ENCODE measurements at places on chromosomes 1 and 21.

DNA sequence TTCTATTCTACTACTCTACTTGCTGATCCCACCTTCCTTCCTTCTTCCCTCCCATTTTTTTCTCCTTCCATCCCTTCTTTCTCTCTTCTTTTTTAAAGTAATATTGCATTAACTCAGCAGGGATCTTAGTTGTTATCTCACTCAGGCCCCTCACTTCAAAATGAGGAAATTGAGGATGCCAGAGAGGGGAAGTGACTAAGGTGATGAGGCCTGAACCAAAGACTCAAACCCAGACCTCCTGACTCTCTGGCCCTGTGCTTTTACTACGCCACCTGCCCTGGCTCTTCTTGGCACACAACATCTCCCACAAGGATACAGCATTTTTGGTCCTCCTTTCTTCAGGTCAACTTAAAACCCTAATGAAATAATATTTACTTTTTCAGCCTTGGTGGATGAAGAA lies 151.7 kb upstream of the ZNF648 start:
- DNase-seq: no peak

GRCh38 chr1:212555426-212555825 lies 53.1 kb upstream of the ATF3 start:
- DNase-seq: no peak

DNA sequence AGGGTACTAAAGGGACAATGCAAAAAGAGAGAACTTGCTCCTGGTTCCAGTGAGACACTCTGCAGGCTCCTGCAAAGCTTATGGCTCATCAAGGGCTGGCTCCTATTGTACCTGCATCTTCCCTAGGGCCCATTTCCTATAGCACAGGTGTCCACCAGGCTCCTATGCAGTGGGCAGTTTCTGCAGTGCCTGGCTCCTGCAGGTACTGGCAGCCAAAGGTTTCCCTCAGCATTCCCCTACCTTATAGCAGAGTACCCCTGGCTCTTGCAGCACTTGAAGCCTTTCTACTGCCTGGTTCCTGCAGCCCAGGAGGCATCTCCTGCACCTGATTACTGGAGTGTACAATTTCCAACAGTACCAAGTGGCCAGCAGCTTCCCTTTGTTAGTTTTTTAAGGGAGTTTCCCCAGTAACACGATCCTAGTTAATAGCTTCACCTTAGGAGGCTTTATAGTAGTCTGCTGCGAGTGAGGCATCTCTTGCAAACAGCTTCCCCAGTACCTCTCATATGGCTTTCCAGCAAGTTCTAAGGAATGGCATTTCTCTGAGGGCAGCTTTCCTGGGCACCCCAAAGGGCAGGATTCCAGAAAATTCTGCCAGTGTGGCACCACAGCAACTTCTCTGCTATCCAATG lies 141.7 kb downstream of the DENND1B start:
- no peak for DNase-seq

GRCh38 chr1:156554971-156555370 lies 17.4 kb downstream of the IQGAP3 start:
- DNase-seq: no peak

DNA sequence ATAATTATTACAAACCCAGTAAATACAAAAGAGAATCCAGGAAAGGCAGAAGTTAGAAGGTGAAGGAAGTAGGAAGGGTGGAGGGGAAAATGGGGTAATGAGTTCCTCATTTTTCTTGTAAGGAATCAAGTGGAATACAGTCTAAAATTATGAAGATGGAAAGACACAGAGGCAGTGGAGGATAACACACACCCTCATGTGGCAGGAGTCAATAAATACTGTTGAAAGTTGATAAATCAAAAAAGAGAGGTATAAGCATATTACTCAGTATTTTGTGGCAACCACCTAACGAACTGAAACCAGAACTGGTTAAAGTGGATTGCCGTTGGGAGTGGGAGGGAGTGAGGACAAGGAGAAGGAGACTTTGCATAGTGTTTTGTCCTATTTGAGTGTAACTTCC lies 78.6 kb upstream of the SLC44A3 start:
- no peak for DNase-seq

DNA sequence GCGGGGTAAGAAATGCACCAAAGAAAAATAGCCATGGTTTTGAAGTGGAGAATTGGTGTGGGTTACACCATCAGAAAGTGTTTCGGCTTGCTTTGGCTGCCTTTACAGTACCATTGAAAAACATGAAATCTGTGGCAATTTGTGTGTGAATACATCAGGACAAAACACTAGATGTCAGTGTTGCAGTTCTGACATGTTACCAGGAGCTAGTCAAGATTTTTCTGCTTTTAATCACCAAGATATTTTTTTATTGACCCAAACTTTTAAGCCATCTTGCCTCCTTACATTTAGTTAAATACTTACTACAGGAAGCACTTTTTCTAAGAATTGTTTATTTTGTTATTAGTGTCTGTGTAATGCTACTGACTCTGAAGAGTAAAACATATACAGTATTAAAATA lies 14.3 kb downstream of the RRP15 start:
- no peak for DNase-seq

DNA sequence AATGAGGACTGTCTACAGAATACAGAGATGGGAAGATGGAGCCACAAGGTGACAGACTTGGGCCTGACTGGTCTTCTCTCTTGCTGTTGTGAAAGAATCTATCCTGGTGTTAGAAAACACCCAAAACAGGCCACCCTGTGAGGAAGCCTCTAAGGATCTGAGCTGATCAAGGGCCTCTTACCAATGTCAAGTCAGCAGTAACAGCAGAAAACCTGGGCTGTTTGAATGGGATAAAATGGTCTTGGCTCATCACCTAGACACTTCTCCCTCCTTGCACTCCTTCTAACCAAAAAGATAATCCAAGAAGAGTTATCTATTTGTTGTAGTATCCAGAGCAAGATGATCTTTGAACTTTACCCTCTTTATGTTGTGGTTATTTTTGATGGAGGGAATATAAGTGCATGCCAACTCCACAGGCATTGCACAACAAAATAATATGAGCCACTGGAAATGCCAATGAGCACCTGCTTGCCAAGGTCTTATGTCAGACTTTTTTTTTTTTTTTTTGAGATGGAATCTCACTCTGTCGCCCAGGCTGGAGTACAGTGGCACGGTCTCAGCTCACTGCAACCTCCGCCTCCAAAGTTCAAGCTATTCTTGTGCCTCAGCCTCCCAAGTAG lies 32.8 kb upstream of the ZNF281 start:
- no peak for DNase-seq

- no peak for DNase-seq
Observed at GRCh38 chr1:35925741-35926140, 5.2 kb upstream of the AGO3 start.

- DNase-seq: no peak
Observed at GRCh38 chr1:223474804-223475203, 81.6 kb downstream of the CCDC185 start.

GRCh38 chr1:52877554-52877953 lies 35.0 kb downstream of the ZYG11A start:
- no peak for DNase-seq

DNA sequence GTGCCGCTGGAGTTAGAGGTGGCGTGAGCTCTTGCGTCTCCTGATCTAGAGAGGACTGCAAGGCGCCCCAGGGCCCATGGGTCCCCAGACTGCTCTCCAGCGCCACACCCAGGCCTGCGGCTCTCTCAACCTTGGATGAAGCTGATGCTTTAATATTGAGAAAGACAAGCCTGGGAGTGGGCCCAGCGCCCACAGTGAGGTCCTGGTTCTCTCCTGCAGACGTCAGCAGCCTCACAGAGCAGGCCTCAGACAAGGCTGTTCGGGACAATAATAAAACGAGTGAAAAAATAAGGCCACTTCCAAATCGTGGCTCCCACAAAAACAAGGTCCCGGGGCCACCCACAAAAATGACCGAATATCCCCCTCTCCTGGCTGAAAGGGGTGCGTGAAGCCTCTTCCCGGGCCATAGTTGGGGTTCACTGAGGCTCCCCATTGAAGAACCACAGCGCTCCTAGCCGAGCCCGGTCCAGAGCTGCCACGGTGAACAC lies 6.0 kb upstream of the DNMT3L start:
- no peak for DNase-seq

- DNase-seq: no peak
Observed at GRCh38 chr1:61084491-61085031, 2.2 kb downstream of the NFIA start.

DNA sequence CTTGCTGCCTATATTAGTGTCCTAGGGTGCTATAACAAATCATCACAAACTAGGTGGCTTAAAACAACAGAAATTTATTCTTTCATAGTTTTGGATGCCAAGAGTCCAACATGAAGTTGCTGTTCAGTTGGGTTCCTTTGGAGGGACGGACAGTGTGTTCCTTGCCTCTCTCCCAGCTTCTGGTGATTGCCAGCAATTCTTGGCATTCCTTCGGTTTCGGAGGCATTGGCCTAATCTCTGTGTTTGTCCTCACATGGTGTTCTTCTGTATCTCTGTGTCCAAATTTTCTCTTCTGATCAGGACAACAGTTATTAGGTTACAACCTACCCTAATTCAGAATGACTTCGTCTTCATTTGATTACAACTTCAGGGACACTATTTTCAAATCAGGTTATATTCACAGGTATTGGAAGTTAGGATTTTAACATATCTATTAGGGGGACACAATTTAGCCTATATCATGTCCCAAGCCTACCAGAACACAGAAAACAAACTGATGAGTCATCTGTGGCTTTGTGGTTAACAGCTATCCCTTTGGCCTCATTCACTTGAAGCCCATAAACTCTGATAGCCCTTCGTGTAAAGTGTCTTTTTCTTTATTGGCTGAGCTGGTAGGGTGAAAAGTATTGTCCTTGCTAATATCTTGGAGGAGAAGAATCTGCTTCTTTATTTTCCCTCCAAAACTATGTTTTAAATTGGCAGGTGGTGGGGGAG lies 83.2 kb upstream of the PAPPA2 start:
- DNase-seq: no peak

- DNase-seq: no peak
Observed at GRCh38 chr1:152003846-152004442, 10.3 kb upstream of the S100A10 start.

DNA sequence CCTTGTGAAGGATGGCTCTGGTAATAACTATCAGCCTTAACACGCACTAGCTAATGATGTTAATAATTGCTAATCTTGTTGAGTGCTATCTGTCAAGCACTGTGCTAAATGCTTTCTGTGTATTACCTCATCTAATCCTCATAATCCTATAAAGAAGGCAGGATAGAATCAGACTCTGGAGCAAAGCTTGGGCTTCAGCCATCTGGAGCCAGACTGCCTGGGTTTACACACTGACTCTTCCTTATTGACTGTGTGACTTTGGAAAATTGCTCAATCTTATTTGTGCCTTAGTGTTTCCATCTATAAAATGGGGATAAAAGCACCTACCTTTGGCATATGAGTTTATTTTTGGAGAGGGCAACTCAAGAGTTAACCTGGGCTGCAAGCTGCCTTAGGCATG lies 216.1 kb downstream of the NUF2 start:
- no peak for DNase-seq

DNA sequence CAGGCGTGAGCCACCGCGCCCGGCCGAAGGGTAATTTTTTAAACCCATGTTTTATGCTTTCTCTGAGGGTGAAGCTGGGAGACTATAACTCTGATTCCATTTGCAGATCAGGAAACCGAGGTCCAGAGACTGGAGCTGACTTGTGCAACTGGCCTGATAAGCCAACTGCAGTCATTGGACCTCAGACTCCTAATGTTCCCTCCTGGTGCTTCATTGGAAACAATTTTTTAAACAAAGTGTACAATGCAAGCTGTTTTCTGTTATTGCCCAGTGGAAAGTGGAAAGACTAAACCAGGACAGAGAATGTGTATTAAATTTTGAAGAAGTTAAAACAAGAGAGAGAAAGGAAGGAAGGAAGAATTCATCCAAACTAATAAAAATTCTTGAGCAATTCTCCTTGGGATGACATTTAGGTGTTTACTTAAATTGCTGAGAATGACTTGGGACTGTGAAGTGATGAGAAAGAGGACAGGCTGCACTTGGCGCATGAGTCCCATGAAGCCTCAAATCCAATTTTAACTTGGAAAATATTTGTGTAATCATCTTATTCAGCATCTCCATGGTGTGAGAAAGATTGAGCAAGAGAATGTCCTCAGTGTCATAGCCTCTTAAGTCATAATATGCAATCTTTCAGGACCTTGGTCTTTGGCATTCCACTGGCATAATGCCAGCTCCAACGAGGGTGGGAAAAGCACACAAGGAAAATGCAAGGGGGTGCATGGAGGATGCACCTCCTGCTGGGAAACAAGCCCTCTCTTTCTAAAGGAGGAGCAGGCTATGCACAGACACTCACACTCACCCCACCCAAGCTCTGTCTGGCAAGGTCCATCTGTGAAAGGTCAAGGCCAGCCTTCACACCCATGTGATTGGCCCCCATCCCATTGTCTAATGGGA lies 342.0 kb downstream of the SIPA1L2 start:
- DNase-seq: no peak

DNA sequence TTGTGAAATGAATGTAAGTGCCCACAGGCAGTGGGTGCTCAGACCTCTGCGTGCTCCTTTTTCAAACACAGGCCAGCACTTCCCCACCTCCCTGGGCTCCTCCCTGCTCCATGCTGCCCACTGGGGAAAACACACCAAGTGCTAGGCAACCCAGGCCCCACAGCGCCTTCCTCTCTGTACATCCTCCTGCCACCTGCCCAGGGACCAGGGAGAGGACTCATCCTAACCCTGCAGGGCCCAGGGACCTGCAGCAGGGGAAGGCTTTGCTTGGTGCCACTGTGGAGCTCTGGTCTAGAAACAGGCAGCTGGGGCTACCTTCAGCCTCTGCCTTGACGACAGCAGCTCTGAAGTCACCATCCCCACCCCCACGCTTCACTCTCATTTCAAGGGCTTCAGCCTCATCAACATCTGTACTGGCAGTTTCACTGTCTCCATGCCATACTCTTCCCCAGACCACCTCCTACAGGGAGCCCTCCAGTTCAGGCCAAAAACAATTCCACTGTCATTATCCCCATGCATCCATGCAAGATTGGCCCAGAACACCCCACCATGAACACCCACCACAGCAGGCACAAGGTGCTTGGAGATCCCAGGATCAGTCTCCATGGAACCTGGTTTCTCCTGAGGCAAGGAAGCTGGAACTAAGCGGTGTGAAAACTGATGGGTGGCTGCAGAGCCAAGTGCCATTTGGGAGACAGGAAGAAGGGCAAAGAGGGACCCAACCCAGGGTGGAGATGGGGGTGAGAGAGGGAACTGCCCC lies 1.1 kb downstream of the IGSF8 start:
- no peak for DNase-seq

DNA sequence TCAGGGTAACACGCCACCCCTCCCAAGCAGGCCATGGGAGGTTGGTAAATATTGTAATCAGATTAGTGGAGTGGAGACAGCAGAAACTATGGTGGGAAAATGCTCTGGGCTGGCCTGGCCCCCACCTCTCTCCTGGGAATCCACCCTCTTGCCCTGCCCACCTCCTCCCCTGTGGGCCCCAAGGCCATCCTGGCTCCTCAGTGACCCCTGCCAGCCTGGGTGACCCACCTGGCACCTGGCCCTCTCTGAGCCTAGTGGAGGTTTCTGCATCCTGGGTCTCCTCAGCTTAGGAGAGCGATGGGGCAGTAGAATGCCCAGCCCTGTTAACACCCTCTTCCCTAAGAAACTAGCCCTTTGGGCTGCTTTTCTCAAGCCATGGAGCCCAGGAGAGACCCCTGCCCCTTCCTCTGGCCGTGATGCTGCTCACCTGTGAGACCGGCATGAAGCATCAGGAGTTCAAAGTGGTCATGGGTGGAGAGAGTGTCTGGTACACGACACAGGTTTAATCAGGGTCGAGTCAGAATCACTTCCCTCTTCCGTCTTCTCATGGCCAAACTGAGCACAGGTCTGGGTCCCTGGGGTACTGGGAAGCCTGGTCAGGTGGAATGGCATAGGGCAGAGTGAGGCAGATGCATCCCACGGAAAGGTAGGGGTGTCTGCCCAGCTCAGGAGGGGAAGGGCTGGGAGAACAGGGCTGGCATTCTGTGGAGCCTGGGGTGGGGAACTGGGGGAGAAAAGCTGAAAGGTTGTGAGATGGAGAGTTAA lies 10.7 kb upstream of the DMBX1 start:
- DNase-seq: no peak

GRCh38 chr21:17753736-17754135 lies 65.4 kb downstream of the C21orf91 start:
- DNase-seq: no peak
